Activated CD8-positive, alpha-beta T cell treated with anti-CD3 and anti-CD28 coated beads for 36 hours (primary cell): ENCODE measurements at places on chromosomes 3 and 15. TPM values are rescaled to one million over a fixed set of nuclear protein-coding genes. Genes with fewer than 3 reads are reported as not detected.

DNA sequence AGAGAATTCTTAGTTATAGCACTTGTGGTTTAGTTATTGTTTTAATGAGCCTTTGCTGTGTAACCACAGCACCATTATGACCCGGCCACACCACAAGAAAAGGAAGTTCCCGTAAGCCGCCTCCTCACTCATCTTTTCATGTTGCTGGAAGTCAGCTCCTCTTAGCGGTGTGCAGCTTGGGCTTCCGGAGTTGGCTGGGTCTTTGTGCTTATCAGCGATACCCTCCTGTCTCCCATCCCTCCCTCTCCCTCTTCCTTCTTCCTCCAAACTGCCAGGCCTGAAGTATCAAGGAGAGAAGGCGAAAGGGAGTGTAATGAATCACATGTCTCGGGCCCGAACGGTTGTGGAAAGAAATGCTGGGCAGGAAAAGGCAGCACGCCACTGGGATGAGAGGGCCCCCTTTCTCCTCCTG is 353.5 kb downstream of the MCTP2 start:
- DNase-seq: peak; percentile 85

GRCh38 chr15:57031082-57031481 is 112.6 kb downstream of the TCF12 start:
- DNase-seq: no peak

DNA sequence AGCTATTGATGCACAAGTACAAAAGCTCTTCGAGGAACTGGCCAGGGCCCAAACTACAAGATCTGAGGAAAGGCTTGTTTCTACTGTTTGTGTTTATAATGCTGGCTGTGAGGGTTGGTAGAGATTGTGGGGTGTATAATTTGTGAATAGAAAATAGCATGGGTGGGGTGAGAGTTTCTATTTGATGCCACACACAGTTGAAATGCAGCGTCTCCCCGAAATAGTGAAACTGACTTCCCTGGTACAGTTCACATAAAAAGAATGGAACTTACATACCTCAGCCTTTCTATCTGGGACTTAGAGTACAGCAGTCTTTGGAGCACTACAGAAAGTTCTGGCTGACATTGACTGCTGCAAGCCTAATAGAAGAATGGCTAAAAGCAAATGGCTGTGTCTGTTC is 91.3 kb downstream of the DTWD1 start:
- DNase-seq: no peak

- DNase-seq: no peak
Observed at GRCh38 chr15:23081271-23081670, 41.9 kb upstream of the TUBGCP5 start.

- DNase-seq: no peak
Observed at GRCh38 chr3:133408961-133409360, 9.1 kb downstream of the BFSP2 start.

- DNase-seq: no peak
Observed at GRCh38 chr3:193884652-193885051, 251.3 kb upstream of the HES1 start.

GRCh38 chr15:80480909-80481308 is 76.7 kb downstream of the ARNT2 start:
- no peak for DNase-seq

DNA sequence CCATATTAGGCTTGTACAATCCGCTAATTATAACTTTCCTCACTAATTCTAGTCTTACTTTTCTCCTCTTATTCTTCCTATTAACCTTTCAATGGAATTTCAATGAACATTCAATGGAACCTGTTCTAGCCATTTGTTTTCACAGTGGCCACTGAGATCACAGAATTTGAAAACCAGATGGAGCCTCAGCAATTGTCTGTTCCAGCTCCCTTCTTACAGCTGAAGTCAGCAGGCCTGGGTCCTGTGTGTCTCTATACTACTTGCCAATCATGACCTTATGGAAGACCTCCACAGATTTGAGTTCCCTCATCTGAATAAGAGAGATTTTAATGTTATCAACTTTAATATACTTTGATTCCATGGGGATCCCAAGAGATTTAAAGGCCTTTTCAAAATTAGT is 36.6 kb downstream of the TJP1 start:
- DNase-seq: no peak

DNA sequence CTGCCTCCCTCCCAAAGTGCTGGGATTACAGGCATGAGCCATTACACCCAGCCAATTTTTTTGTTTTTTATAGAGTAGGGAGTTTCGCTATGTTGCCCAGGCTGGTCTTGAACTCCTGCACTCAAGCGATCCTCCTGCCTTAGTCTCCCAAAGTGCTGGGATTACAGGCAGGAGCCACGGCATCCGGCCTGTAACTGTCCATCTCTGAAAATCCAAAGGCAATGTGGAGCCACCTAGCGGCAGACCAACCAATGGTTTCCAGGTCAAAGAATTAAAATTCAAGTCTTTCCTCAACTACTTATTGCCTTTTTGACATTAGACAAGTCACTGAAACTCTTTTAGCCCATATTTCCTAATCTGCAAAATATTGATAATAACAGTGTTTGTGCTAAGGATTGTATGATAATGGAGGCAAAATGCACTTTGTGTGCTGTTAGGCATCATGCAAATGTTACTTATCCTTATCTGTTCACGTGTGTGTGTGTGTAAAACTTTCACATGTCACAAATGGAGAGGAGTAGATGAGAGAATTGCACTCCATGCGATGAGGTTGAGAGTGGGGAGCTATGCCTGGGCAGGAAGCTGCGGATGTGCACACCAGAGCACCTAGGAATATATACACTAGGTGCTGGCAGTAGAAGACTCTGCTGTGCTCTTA is 48.7 kb downstream of the COL8A1 start:
- DNase-seq: peak; percentile 65

DNA sequence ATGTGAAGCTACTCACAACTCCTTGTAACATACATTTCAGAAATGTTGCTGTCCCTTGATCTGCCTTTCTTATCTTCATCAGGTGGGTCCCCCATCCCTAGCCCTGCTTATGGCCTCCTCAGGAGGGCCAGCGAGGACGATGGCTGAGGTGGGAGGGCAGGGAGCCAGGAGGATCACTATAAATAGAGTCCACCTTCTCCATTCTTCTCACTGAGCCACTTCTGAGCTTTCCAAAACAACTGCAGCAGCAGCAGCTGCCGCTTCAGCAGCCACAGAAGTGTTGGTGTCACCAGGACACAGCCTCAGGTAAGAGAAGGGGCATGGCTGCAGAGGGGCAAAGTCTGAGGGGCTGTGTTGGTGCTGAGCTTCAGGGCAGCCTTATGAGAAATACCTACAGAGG is 53.5 kb downstream of the ANAPC13 start:
- DNase-seq: no peak

DNA sequence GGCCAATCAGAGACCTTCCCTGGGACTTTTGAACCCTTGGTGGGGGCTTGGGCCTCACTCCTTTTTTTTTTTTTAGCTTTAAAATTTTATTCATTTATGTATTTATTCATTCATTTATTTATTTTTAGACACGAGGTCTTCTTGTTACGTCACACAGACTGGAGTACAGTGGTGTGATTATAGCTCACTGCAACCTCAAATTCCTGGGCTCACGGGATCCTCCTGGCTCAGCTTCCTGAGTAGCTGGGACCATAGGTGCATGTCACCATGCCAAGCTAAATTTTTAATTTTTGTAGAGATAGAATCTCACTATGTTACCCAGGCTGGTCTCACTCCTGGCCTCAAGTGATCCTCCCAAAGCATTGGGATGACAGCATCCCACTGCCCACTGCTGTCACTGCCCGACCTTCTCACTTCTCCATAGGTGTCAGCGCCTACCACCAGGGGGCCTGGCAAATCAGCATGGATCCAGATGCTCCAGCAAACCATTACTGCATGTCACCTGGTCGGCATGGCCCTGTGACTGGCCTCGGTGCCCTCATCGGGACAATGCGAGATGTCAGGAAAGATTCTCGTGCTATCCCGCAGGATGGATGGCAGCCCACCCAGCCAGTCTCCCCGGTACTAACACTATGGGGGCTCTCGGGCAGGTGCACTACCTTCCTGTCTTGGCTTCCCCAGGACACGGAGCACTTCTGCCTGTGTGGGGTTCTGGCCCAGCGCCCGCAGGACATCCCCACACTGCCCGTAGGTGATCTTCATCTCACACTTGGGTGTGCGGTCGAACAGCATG is 3.0 kb downstream of the MYL3 start:
- DNase-seq: peak; percentile 56

- DNase-seq: no peak
Observed at GRCh38 chr3:191770541-191770940, 309.6 kb downstream of the PYDC2 start.

- DNase-seq: no peak
Observed at GRCh38 chr3:79872483-79872882, 104.7 kb upstream of the ROBO1 start.

DNA sequence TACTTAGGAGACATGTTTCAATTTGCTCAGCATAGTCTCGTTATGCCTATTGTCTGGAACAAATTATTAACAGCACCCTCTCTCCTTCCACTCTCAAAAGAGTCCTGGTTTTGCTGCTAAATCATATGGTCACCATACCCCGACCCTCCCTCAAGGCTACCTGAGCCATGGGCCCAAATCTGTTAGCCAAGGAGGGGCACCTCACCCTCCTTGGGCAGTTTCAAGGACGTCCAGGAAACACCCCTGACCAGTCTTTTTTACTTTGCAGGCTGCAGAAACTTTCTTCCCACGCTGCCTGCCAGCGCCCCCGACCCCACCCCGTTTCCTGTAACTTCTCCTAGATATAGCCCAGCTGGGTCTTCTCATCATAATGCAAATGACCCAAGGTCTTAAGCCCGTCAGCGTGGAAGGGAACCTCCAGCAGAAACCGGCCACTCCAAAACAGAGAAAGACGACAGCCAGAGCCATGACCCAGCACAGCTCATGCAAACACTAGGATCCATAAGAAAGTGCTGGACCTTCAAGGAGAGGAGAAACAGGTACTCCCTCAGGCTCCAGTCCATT is 62.3 kb downstream of the ADCY5 start:
- DNase-seq: no peak

DNA sequence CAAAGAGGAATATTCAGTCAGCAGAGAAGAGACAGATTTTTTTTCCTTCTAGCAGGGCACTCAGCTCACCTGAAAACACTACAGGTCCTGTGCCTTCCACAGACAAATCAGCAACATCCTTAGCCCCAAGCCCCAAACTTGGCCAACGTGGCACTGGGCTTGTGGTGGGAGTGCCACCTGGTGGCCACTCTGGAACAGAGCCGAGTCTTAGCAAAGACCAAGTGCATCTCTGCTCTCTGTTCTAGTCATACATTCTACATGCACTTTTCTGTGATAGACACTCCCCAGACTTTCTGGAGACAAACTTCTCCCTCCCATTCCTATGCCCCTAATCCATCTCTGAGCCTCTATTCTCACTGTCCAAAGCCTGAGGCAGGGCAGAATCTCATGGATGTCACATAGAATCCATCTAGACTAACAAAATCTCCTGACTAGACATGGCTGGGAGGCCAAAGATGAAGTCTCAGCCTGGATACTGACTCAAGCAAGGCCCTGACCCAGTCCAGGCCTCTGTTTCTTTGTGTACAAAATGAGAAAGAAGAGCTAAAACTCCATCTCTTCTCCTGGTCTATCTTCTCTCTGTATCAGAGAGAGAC is 5.1 kb upstream of the SEMA7A start:
- DNase-seq: peak; percentile 88

DNA sequence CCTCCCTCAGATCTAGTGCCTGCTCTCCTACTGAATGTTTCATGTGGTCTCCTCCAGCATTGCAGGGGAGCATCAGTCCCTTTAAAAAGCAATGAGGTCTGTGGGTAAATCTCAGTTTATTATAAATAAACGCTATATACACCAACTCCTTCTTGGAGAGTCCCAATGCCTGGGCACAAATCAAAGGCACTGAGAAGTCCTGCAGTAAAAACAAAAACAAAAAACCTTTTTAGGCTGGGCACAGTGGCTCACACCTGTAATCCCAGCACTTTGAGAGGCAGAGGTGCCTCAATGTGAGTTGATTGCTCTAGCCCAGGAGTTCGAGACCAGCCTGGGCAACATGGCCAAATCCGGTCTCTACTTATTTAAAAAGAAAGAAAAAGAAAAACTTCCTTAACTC is 45.0 kb downstream of the ACAN start:
- DNase-seq: no peak

DNA sequence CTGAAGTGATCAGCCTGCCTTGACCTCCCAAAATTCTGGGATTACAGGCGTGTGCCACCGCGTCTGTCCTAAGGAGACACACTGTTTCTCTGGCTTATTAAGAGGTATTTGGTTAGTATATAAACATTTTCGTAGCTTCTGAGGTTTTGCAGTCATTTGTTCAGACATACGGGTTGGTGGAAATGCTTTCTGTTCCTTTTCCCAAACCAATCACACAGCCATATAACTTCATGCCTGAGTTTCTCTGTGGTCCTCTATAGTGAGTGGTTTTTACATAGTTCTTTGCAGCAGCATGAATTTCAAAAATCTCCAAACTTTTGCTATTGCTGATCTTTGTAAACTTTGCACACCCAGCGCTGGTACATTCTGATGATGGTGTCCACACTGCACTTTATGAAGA is 100.5 kb downstream of the AKAP13 start:
- DNase-seq: no peak

DNA sequence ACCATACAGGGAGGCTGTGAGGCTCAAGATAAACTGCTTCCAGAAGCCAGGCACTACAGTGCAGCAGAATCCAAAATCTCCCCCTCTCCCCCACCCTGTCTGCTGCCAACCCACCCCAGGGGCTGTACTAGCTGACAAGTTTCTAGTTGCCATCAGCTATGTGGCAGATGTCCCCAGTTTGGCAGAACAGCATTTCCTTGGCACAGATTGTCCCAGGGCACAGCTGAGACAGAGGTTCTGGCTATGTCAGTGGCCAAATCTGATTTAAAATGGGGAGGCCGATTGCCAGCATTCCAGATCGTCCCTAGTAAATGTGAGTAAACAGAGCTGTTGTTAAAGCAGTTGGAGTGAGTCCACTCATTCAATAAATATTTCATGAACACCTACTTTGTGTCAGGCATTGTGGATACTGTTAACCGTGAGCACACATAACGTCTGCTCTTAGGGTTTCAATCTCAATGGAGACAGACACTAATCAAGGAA is 28.0 kb upstream of the CCDC174 start:
- no peak for DNase-seq

DNA sequence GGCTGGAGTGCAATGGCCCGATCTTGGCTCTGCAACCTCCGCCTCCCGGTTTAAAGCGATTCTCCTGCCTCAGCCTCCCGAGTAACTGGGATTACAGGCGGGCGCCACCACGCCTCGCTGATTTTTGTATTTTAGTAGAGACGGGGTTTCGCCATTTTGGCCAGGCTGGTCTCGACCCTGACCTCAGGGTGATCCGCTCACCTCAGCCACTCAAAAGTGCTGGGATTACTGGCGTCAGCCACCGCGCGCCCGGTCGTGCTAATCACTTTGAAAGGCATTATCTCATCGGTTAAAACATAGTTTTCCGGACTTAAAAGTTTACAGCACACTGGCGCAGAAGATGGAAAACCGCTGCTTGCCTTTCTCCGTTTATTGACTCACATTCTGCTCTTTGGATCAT is 27.6 kb upstream of the MTHFS start:
- no peak for DNase-seq

The SEMA7A gene
- total RNA-seq: 62.4 TPM

The RAD51 gene
- 77.0 TPM for total RNA-seq

The SCN5A gene
- total RNA-seq: 0.20 TPM

The IL17RD gene
- not detected for total RNA-seq

The C3orf52 gene
- 2.0 TPM for total RNA-seq

The GHSR gene
- not detected for total RNA-seq

The B3GNT5 gene
- total RNA-seq: 25.8 TPM

The SLC6A20 gene
- total RNA-seq: not detected

The ARNT2 gene
- total RNA-seq: 0.34 TPM

The CSNK1G1 gene
- 16.7 TPM for total RNA-seq
